Renal cortex interstitium (tissue), 15 donors: ENCODE measurements at places on chromosomes 5 and 9.

GRCh38 chr9:6218099-6218502, 2.5 kb downstream of the IL33 start:
- no peak for DNase-seq

GRCh38 chr5:135033901-135034235, at the start of gene PITX1:
Gene PITX1, minus strand, starts transcription at chr5:135034228. Its CDS starts 347 bp downstream, at chr5:135033881.
- no peak for DNase-seq

- DNase-seq: no peak
These were observed 12.6 kb downstream of the TRIM23 start for GRCh38 chr5:65611524-65611923.

GRCh38 chr5:135993880-135994636, 34.7 kb upstream of the TGFBI start:
- DNase-seq: no peak

GRCh38 chr5:40165789-40166728, 513.7 kb upstream of the PTGER4 start:
- no peak for DNase-seq

GRCh38 chr5:148352696-148353095, 17.3 kb downstream of the SPINK9 start:
- no peak for DNase-seq

DNA sequence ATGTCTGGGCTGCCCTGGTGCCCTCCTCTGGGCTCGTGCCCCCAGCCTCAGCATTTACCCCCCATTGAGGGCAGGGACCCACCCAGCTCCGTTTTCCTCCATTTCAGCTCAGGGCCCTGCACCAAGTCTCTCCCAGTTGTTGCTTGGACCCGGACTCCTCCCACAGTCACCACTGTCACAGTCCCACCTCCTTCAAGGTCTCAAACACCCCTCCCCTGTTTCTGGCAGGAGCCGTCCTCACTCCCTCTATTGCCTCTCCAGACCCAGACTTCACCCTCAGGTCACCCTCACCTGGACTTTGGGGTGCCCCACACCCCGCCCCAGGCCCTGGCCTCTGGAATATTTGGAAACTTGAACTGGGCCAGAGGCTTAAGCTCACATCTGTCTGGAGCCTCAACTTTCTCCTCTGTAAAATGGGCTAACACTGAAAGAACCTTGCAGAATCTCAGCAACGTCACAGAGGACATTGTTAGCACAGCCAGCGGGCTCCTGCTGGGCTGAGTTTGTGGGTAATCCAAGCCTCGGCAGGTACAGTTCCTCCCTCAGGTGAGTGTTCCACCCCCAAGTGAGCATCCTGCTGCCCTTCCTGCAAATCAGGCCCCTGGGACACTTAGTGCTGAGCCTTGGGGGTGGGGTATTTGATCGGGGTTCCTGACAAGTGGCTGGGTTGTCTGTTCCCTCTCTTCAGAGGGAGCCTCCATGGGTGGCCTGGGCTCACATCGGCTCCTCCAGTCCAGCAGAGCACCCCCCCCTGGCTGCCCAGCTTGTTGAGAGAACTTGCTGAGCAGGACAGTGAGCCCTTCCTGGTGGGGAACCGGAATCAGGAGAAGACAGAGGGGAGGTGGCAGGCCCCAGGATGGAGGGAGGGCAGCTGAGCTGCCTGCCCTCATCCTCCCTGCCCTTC, 130.1 kb downstream of the C9orf50 start:
- DNase-seq: no peak

DNA sequence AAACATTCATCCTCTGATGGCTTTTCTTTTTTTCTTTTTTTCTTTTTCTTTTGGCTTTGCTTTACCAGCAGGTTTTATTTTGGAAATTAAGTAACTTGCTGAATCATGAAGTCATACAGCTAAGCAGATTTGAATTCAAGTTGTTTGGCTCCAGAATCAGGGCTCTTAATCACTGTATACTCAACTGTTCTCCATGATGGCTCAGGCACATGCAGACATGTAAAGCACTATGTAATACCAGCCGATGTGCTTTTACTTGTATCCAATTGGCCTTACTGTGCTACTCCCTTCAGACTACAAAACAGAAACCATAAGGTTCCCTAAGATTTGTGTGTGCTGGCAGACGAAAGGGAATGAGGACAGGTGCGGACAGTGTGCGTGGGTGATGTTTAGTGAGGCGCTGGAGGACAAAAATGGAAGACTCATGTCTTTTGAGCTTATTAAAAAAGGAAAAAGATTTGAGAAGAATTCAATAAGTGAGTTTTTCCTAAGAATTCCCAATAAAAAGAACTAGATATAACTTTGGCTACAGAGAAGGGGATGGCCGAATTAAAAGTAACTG, 44.7 kb upstream of the OTP start:
- no peak for DNase-seq

- DNase-seq: no peak
These were observed 209.2 kb upstream of the PAPPA start for GRCh38 chr9:115944166-115944948.

GRCh38 chr5:89083791-89084190, 200.8 kb upstream of the MEF2C start:
- DNase-seq: no peak

DNA sequence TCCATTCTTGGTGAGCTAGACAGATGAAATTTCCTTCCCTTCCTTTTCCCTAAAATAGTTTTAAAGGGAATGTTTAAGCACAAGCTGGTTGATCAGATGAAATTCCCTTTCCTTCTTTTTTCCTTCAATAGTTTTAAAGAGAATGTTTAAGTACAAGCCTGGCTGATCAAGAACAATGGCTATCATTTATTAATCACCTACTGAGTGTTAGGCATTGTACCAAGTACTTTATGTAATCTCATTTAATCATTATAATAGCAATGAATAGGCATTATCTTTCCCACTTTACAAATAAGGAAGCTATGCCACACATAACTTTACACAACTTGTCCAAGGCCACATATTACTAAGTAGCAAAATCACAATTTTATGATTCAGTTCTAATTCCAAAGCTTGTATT, 152.0 kb upstream of the ACOT12 start:
- DNase-seq: no peak

DNA sequence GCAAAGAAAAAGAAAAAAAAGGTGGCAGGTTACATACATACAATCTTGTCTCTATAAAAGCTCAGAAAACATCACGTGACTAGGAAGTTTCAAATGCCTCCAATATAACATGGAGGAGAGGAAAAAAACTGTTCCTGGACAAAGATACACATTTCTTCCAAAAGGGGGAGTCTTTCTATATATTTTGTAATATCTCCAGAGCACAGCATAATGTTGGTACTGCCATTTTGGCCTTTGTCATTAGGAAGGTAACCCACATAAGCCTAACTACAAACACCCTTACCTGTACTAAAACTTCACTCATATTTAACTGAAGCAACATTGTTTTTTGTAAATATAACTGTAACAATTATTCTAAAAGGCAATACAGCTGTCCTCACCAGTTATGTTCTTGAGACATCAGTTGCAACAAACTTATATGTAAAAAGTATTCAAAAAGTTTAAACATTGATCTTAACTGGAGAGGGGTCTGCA, 1.2 kb upstream of the BTF3 start:
- DNase-seq: no peak
